Stimulated activated naive CD4-positive, alpha-beta T cell treated with Interleukin-2 at 50 U/mL for 16 hours (primary cell): ENCODE measurements at places on chromosomes 3 and 15.

DNA sequence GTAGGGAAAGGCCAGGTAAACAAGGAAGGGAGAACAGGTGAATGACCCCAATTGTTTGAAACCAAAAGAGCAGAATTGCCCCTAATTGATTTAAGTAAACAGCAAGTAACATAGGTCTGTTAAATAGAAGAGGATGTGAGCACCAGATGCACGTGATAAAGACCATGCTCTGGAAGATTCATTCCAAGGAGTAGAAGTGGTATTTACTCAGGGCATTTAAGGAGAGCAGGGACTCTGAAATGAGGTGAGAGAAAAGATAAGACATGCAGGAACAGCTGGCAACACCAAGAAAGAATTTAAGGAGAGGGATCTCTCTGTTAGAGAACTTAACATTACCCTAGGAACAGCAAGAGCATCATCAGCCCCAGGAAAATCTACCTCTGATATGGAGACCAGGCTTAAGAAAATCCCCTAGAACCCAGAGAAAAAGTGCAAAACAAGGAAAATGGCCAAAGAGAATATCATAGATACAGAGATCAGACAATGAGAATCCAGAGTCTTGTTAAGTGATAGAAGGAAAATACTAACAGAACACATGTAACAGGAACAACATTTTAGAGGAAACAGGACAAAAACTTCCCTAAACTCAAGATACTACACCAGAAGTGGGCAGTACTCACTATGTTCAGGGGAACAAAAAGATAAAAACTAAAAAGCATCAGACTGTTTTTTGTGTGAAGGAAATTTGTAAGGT lies 6.4 kb downstream of the NUDT16 start:
- no peak for DNase-seq

GRCh38 chr3:182165234-182165633 lies 453.5 kb downstream of the SOX2 start:
- DNase-seq = no peak

- no peak for DNase-seq
These were observed 27.6 kb downstream of the FAM3D start for GRCh38 chr3:58639001-58639400.

DNA sequence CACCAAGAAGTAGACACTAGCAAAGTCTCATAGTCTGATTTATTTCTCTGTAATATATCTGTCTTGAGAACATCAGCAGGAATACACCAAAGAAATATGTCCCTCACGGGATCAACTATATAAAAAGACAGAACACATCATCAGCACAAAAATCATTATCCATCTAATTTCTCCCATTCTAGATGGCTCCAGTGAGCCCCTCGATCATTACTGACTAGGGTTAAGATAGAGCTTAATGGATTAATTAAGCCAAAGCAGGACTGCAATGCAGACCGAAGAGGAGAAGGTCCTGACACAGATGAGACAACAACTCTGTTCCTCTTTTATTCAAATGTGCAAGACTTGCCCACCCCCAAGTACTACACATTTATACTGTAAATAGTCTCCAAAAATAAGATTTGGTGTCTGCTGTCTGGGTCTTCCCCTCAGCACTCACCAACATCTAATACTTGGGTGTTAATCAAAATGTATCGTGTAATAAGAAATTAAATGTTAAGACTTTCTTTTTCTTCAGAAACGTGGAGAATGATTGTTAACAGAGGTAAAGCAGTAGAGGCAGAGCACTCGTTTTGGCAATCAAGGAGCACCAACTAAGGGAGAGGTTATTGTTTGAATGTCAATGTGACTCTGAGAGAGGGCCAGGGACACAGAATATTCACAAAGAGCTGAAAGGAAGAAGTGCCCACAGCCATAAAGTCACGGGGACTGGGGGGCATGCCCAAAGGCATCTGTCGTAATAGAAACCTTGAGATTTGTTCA lies 133.6 kb downstream of the TIGIT start:
- no peak for DNase-seq

DNA sequence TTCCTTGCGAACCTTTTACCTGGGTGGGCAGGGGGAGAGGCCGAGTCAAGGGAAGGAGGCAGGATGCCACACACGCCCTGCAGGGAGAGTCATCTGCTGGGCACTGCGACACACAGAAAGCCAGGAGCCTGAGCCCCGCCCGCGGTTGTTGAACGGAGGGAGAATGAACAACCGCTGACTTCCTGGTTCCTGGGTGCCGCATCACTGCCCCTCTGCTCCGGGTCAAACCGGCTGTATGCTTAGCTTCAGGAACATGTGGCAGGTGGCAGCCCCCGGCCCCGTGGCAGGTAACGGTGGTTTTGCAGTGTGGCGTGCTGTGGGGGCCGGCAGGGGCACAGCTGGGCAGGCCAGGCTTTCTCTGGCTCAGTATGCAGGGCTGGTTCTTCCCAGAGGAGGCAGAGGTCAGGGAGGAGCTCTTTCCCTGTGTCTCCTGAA lies 33.4 kb downstream of the APBA2 start:
- no peak for DNase-seq

DNA sequence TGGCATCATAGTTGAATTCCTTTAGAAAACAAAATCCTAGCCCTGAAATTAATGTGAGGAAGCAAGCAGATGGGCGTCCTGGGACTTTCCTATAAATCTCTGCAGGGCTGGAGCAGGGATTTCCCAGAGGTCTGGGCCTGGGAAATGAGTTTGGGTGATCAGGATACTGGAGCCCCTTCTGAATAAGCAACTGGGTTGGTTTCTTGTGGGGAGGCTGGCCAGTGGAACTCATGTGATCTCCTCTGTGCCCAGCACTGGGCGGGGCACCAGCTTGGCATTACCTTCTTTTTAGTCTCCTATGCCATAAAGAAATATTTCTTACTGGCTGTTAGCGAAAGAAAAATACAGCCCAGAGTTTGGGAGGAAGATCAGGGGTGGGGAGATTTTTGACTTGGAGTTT lies 1.7 kb downstream of the THSD4 start:
- no peak for DNase-seq

DNA sequence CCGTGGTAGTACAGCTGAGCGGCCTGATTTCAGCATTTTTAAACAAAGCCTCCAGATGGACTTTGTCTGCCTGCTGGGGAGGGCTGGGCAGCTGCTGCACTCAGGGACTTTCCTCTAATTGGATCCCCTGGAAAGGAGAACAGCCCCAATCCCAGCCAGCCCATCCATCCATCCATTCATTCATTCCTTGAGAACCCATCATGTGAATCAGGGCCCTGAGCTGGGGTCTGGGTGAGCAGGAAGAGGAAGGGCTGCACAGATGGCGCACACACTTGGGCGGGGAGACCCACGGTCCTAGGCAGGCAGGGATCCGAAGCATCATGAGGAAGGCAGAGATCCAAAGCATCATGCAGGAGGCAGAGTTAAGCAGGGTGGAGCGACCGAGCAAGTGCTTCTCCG lies 45.7 kb downstream of the TPRA1 start:
- DNase-seq = no peak

GRCh38 chr3:148957586-148957985 lies 33.8 kb upstream of the GYG1 start:
- no peak for DNase-seq

DNA sequence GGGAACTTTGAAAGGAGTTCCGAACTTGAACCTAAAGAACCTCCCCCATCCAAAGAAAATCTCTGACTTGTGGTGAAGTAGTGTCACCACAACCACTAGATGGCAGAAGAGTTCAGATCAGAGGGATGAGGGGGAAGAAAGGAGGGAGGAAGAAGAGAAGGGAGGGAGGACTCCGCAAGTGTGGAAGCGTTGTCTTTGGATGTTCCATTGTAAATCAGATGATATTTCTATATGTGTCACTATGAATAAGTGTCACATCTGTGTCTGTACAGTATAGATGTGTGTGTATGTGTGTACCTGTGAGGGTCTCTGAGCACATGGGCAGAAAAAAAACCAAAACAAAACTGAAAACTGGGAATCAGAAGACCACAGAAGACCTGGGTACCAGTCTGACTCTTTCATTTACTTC lies 16.9 kb downstream of the SLC24A1 start:
- DNase-seq = no peak

DNA sequence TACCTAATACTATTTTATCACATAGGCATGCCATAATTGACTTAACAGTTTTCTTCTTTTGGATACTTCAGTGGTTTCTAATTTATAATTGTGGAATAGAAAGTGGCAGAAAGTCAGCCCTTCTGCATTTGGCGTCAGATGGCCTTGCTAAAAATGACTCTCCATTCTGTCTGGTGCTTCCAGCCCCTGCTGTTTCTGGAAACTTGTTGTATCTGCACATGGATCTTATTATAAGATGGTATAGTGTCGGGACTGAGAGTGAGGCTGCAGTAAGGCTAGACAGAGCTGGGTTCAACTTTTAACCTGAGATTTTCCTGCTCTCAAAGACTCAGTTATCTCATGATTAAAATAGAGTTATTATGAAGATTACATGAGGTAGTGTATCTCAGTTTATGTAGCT lies 74.8 kb upstream of the WDR72 start:
- DNase-seq = no peak

- DNase-seq = no peak
These were observed 31.6 kb upstream of the VPS39 start for GRCh38 chr15:42239528-42240182.

- no peak for DNase-seq
These were observed 12.4 kb downstream of the RBPMS2 start for GRCh38 chr15:64763021-64763420.

DNA sequence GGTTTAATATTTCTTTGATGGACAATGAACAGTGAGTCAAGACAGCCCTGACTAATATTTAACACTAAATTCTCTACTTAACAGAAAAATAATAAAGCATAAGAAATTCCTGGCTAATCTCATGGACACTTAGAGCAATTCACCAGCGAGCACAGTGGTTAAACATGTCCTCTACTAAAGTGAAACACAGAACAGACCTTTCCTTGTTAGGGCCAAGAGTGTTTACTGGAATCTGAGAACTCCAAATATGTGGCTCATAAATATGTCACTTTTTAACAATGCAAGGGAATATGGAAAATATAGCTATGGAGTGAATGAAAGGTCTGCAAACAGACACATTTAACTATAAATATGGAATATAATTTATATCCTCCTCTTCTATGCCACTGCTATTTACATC lies 18.6 kb upstream of the IGSF10 start:
- DNase-seq = no peak

- no peak for DNase-seq
These were observed 64.4 kb downstream of the TRIM71 start for GRCh38 chr3:32882189-32882588.

- no peak for DNase-seq
These were observed 23.1 kb upstream of the TXNRD3 start for GRCh38 chr3:126677862-126678503.

DNA sequence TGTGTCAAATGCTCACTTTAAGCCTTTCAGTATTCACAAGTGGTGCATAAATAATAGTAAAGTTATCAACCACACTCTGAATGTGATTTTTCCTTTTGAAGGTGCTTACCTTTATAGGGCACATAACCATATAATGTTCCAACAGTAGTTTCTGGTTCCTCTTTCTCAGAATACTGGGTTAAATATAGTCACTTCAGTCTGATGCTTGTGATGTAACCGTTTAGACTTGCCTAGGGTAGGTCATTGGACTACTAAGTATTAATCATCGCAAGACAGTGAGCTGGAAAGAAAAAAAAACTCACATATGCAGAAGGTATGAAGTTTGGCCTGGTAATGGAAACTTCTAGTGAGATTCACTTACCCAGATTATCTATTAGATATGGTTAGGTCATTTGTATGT lies 1.9 kb downstream of the KBTBD8 start:
- no peak for DNase-seq
